ENCODE measurements at places on chromosomes 2 and 18.
A peak's percentile ranks its signal among the peaks of the same experiment; 100 is the strongest.

- DNase-seq: no peak
Measured at GRCh38 chr2:48414640-48414979, 115.3 kb upstream of the STON1 start.

GRCh38 chr2:233850745-233851144 lies 3.6 kb downstream of the HJURP start:
- no peak for DNase-seq

GRCh38 chr2:241248897-241249296 lies 60.4 kb downstream of the ANO7 start:
- DNase-seq: no peak

DNA sequence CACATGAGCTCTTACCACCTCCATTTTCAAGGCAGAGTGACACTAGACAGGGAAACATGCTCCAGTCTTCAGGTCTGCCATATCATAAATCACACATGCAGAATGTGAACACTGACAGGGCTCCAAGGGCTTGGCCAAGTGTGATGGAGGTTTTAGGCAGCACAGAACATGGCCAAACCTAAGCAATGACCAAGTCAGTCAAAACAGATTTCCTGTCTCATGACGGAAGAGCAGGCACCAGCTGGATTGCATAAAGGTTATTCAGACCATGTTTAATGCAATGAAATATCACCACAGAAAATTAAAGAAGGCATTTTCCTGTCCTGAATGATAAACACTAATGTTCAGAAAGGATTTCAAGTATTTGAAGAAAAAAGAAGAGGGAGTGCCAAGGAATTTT lies 72.5 kb downstream of the SUMO1 start:
- no peak for DNase-seq

DNA sequence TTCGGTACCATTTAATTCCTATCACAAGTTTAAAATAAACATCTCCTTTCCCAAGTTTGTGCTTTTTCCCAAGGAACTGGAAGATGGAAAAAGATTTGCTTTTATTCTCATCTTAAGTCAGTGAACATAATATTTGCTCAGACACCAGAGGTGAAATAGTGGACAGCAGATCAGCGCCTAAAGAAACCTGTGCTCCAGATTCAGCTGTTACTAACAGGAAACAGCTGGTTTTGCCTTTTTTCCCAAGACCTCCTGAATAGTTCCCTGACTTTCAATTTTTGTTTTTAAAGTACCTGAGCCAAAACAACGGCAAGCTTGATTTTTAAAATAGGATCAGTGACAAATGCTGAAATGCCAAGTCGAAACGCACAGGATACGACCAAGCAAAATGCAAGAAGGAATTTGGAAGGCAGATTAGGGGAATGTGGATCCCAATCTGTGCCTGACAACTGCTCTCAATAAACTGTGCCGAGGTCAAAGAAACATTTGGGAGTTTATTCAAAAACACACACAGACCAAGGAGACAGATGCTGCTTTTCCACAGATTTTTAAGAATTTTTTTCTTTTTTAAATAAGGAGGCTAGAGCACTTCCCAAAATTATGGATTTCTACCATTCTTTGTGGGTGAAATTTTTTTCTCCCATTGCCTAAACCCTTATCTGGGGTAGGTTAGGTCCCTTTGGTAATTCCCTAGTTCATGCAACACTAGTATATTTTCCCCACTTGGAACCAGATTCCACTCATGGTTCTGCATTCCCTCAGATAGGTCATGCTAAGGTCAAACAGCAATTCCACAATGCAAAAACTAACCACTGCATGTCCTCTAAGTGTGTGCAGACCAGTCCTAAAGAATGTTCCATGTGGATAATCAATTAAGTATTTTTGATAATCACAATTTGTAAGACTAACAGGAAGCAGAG lies 121.5 kb upstream of the PDE1A start:
- DNase-seq: no peak

GRCh38 chr2:132915812-132916549 lies 246.0 kb upstream of the LYPD1 start:
- no peak for DNase-seq

DNA sequence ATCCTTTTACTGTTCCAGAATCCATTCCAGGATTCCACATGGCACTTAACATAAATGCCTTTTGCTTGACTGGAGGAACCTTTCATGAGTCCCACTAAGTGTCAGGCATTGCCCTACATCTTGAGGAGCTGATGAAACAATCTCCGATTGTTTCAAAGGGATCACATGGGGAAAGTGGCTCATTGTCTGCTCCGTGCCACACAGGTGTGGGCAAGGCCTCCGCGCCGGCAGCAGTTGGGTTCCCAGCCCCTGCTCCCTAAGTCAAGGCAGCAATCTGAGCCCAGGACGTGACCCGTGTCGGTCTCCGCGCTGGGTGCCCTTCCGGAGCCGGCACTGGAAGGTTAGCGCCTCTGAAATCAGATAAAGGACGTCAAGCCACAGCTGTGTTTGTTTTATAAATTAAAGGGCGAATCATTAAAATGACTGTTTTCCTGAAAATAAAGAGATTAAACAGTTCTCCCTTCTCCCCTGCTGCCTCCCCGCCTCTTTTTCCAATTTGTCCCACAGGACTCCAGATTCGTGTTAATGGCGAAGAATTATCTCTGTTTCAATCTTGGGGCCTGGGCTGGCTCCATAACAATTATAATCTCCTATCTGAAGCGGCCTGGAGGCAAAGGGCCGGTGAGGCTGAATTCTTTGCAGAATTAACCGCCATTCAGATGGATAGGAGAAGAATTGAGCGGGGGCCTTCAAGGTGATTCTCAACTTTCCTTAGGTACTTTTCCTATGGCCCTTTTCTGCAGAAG lies 84.3 kb upstream of the FZD7 start:
- DNase-seq: no peak

DNA sequence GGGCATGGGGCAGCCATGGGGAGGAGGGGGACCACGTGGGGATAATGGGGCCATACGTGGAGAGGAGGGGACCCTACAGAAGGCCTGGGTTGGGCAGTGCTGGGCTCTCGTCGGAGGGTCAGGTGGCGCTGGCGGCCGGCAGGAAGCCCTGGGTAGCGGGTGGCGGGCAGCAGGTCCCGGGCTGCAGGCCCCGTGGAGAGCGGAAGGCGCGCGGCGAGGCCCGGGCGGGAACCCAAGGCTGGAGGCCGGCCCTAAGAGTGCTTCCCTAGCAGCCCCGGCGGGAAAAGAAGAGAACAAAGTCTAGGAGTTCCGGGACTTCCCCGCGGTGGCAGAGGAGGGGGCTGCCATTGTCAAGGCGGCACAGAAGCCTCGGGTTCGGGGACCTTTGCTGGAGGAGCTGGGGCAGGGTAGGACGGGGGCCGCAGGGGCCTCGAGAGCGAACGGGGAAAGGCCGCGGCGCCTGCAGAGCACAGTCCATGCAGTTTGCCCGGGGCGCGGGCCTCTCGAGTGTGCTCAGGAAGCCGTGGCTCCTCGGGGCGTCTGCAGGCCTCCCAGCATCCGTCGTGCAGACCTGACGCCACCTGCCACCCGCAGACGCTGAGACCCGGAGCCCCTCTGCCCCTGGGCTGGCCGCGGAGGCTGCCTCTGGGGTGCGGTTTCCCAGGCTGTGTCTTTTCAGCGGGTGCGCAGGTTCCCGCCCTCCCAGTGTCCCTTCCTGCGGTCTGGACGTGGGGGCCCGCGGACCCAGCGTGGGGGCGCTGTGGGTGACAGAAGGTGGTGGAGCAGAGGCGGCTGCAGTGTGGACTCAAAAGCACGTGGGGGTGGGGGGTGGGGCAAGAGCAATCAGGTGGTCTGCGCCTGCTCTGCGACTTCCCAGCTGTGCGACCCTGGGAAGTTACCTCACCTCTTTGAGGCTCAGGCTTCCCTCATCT lies 19.4 kb upstream of the NCL start:
- DNase-seq: peak; percentile 9

GRCh38 chr2:168643979-168644378 lies 158.5 kb upstream of the NOSTRIN start:
- no peak for DNase-seq

DNA sequence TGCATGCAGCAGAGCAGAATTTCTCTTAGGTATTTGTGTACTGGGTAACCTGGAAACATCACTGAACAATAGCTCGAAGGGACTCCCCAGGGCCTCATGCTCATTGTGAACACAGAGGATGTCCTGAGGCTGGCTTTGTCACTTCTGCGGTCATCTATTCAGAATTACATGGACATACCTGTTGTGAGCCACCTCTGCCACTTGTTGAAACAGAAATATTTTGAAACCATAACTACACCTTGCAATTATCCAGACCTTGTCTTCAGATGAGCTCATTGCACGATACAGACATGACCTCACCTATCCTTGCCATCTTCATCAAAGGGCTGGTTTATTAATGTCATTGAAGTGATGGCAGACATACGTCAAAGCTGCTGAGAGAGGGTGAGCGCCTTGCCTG lies 23.4 kb upstream of the CREG2 start:
- no peak for DNase-seq

DNA sequence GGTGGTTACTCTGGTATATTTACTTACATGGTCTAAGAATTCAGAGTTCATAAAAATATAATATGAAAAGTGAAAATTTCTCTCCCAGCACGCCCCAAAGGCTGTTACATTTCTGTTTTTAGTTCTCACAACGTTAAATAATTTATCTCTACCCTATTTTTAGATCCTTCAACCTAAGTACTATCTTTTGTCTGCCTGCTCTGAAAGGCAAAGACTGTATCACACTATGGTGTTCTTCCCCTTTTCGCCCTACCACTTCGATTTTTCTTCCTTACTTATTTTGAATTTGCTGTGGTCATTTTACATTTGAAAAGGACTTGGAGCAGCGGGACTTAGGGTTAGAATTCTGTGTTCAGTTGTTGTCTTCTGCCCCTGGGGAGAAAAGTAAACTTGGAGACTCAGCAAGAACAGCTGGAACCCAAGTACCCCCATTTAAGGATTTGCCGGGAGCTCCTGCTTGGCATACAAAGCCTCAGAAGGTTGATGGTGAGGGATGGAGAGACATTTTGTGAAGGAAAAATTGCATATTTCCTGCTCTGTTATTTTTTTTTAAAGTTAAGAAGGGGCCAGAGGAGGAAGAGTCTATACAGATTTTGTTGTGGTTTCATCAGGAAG lies 19.0 kb downstream of the ADAM23 start:
- DNase-seq: no peak

GRCh38 chr2:216583147-216583546 lies 50.1 kb upstream of the IGFBP2 start:
- DNase-seq: no peak

GRCh38 chr2:213316001-213316735 lies 31.9 kb downstream of the SPAG16 start:
- DNase-seq: no peak

- DNase-seq: no peak
Measured at GRCh38 chr2:176158855-176159662, 2.0 kb downstream of the HOXD3 start.

GRCh38 chr18:76989647-76990190 lies 142.9 kb downstream of the MBP start:
- DNase-seq: no peak

DNA sequence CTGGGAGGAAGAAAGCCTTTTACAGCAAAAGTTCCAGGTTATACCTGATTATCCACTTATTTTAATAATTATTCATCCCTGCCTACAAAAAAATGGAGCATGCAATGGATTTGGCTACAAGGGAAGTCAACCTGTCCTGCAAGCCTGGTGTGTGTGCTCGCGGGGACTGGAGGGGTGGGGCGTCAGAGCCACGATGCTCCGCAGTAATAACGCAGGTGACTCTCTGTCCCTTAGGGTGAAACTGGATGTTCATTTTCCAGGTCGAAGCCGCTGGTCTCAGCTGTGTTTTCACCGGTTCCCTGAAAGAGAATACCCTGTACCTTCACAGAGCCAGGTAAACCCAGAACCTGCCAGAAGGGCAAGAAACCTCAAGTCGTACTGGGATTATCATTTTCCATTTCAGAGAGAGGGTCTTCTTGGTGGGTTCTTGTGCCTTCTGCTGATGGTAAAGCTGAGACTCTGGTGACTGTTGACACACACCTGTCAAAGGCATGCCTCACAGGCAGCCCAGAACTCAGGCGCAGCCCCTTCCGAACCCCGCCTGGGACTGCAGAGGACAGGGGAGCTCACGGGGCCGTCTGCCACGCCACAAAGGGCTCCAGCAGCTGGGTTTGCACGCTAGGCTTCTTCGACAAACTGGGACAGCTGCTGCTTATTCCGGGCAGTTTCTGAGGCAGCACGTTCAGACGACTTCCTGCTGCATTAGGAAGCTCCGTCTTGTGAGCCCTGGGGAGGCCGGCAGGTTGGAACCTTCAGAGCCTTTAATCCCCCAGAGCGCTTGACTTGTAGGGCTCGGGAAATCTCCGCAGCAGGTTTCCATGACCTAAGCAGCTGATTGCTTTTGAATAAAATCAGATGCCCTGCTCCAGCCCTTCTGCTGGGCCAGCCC lies 58.6 kb downstream of the KCNG2 start:
- no peak for DNase-seq

- no peak for DNase-seq
Measured at GRCh38 chr2:150062416-150062815, 425.1 kb downstream of the RND3 start.

- no peak for DNase-seq
Measured at GRCh38 chr2:235024191-235024860, 72.5 kb downstream of the SH3BP4 start.

DNA sequence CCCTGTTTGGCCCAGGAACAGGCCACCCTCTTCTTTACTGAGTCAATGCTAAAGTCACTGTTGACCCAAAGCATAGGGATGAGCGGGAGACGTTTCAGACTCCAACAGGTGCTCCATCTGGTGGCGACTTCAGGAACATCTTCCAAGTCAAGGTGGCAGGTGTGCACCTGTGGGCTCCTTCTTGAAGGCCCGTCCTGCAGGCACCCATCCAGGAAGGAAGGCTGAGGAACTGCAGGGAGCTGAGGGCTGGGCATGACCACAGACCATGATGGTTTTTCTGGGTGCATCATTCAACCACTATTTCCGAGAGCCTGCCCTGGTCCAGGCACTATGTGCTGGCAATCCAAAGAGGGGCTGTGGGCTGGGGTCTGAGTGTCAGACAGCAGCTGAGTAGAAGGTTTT lies 142.8 kb downstream of the NDUFA10 start:
- peak; percentile 71 for DNase-seq

DNA sequence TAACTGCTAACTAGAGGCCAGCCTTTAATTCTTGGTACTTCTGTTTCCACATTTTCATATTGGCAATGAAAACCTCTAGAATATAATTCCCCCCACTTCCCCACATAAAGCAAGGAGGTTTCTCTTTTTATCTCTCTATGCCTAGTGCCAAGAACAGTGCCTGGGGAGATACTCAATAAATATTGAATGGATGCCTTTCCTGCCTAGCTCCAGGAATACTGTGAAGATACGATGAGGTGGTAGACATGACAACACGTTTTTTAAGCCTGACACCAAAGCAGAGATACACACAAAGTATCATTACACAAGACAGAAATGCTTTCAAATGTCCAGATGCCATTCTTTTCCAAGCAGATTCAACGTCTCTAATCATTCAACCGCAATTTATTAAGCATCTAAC lies 535.5 kb downstream of the XIRP2 start:
- no peak for DNase-seq

GRCh38 chr18:48410095-48410920 lies 1.1 kb upstream of the ZBTB7C start:
- peak; percentile 68 for DNase-seq

All from CD4-positive, alpha-beta T cell treated with Interferon alpha-2 for 1 hour (primary cell).